ENCODE measurements at places on chromosomes 6 and 20.

GRCh38 chr6:141552463-141552862, 580.3 kb upstream of the GJE1 start:
- DNase-seq, result peak; percentile 77

DNA sequence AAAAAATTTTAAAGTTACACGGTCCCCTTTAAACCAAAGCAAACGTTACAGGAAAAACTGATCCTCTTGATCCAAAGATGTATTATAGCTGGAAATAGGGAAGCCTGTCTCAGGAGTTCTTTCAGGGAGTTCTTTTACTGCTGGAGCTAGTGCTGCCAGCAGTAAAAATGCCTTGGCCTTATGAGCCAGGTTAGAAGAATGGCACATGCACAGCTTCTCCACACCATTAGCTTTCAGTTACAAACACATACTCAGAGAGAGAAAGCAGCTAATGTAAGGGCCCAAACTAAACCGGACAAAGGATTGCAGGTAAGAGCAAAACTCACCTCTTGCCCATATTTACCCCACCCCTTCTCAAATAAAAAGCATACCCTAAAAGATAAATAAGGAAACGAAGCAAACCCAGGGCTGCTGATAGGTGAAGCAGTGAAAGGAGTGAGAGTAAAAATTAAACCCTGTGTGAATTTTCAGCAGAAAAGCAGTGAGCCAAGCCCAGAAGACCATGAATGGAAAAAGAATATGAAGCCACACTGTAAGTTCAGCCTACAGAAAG, 19.0 kb downstream of the TBC1D20 start:
- no peak for DNase-seq

DNA sequence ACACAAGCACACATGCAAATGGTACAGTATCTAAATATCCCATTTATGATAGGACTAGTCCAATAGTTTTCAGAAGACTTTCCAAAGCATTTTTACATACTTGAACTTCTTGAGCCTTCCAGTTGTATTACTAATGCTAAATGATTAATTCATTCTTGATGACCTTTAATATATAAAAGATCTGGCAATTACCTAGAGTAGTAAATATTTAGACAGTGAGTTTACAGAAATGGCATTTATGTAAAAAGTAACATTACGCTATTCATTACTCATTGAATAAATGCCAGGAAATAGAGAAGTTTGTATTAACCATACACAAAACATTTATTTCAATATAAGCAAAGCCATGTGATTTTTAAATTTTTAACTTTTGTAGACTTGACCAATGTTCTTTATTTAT, 158.8 kb downstream of the DST start:
- DNase-seq, result no peak

- DNase-seq, result no peak
These were observed 58.1 kb upstream of the GLP1R start for GRCh38 chr6:38990475-38990874.

- DNase-seq, result no peak
These were observed 11.5 kb downstream of the SRXN1 start for GRCh38 chr20:641516-641875.
